ENCODE measurements at places on chromosomes 16 and 17.

DNA sequence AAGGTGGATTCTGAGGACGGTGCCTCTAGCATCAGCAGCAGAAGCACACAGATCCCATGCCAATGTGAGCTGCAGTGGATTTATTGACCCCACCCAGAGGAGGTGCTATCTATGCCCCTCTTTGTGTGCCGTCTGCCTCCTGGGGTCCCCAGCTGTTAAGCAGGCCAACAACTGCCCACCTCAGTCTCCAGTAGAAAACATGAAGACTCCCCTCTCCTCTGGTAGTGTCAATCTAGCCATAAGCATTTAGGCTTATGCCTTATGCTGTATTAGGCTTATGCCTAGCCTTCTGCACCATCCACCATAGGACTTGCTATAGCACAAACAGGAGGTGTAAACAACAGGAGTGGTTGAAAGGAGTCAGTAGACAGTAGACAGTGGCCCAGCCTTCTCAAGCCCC, 417.9 kb upstream of the C16orf82 start:
- DNase-seq, result no peak

DNA sequence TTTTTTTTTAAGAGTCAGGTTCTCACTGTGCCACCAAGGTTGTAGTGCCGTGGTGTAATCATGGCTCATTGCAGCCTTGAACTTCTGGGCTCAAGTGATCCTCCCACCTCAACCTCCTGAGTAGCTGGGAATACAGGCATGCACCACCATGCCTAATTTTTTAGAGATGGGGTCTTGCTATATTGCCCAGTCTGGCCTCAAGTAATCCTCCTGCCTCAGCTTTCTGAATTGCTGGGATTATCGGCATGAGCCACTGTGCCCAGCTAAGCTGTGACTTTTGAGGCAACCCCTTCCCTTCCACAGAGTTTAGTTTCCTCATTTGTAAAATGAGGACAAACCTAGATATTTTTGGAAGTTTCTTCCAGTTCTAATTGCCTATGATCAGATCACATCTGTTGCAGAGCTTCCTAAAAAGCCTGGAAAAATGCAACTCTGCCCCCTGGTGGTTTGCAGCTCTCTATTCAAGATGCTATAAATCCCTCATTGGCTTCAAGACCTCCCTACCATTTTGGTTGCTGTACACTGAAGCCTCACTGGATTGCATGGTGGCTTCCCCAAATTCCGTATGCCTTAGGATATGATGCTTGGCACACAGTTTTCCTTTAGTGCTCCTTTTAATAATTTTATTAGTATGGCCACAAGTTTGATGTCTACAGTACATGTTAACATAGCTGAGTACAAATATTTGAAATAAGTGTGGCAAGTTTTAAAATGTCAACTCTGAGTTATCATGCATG, 19.3 kb downstream of the GDE1 start:
- DNase-seq, result peak; percentile 70

- no peak for DNase-seq
These were observed 29.8 kb downstream of the ARHGAP27 start for GRCh38 chr17:45402916-45403315.

- no peak for DNase-seq
These were observed 277.5 kb upstream of the DYNLRB2 start for GRCh38 chr16:80263181-80263823.

- DNase-seq, result no peak
These were observed 4.2 kb downstream of the ADCY9 start for GRCh38 chr16:4111748-4112696.

DNA sequence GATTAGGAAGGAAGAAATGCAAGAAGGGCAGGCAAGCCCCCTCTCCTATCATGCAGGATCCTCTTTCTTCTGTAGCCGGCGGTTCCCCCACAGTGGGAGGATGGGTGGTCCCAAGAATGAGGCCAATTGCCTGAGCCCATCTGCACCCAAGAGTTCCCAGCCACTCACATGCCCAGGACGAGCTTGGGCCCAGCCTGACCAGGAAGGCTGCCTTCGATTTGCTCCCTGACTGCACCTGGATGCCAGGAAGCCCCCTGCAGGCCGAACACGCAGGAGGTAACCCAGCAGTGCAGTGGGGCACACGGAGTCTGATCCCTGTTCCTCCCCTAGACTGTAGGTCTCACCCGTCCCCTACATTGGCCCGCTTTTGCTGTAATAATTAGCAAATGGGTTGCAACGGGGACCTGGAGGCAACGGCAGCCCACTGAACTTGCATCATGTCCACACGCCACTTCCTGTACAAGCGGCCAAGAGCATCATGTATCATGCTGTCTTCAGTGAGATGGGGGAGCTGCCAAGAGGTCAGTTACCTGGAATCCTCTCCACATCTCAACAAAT, 67.5 kb downstream of the AMFR start:
- DNase-seq, result peak; percentile 68

DNA sequence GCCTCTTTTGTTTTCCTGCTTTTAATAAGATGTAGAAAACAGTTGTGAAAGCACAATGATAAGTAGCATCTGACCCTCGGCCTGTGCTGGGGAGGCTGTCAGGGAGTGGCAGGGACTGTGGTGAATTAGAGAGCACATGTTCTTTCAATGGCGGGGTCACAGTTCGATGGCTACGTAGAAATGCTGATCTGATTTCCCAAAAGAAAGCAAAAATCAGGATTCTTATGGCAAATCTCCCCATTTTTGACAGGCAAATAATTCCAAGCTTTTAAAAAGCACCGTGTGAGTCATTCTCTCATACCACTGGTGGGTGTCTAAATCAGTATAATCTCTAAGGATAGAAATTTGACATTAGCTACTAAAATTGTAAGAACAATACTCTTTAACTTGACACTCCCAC, 4.2 kb upstream of the MAPK7 start:
- no peak for DNase-seq

DNA sequence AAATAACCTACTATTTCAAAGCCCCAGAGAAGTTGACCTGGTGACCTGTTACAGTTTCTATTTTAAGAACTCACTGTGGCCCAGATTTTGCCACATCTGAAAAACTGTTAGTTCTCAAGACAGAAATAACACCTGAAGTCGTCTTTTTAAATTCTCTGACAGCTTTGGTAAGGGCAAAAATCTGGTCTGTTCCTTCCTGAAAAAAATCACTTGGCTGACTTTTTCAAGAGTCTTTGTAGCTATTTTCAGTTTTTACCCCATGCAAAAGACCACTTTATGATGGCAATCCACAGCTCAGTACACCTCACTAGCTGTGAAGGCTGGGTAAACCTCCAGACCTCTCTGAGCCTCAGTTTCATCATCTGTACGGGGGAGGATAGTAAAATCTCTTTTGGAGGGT, 60.7 kb upstream of the SREBF1 start:
- no peak for DNase-seq

GRCh38 chr17:32015245-32016013, 8.2 kb downstream of the LRRC37B start:
- DNase-seq, result no peak

DNA sequence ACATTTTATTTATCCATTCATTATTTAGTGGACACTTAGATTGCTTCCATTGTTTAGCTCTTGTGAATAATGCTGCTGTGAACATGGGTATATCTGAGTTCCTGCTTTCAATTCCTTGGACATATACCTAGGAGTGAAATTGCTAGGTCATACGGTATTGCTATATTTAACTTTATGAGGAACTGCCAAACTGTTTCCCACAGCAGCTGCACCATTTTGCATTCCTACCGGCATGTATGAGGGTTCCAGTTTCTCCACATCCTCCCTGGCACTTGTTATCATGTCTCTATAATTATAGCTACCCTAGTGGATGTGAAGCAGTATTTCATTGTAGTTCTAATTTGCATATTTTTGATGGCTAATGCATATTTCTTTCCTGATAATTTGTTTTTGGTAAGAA, 23.7 kb upstream of the DRG2 start:
- no peak for DNase-seq

DNA sequence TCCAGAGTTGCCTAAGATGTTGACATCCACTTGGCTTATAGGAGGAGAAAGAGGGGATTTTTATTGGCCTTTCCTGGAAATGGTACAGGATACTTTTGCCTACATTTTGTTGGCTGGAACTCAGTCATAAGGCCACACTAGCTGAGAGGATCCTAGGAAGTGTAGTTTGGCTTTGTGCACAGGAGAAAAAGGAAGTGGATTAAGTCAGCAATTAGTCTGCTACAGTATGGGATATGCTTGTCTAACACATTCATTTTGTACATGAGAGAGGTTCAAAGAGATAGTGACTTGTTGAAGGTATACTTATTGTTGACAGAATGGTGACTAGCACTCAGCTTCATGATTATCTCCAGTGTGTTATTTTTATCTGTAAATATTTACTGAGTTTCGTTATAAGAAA, 10.3 kb downstream of the UTP18 start:
- no peak for DNase-seq

- no peak for DNase-seq
These were observed 1.6 kb downstream of the XYLT1 start for GRCh38 chr16:17469011-17469740.

DNA sequence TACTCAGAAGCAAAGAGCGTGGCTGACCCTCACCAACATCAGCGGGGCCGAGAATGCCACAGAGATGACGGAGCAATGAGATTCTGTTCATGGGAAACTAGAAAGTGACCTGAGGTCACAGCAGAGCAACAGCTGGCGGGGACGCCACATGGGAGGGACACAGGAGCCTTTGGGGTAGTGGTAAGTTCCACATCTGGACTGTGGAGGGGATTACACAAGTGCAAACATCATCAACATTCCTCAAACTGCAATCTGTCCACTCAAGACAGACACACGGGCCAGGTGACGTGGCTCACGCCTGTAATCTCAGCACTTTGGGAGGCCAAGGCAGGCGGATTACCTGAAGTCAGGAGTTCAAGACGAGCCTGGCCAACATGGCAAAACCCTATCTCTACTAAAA, 11.2 kb downstream of the HAGH start:
- no peak for DNase-seq

DNA sequence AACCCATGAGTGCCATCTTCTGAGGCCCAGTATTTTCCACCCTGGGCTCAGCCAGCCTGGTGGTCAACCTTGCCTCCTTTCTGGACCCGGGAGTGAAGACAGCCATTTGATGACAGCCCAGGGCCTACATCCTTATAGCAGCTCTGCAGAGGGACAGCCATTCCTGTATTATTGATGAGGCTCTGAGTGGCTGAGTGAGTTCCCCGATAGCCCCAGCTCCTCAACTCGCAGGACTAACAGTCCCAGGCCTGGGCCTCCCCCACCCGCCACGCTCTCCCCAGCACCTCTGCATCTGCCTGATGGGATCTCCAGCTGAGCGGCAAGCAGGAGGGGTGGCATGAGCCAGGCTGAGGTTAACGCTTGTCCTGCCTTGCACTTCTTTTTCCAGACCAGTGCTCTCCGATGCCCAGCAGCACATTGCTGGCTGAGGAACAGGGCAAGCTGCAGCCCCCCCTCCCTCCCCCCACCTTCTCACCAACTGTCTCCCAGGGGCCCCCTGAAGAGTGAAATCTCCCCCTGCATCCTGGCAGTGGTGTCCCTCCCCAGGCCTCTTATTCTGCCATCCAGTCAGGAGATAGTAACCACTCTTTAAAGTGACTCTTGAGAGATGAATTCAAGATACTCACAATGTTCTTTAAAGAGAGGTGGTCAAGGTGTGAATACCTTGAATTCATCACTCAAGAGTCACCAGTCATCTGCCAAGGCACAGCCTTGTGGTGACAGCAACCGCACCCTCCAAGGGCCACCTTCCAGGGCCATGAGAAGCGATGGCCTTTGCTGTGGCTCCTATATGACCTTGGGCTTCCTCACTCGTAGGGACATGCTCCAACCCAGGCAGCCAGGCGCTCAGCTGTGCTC, 23.5 kb downstream of the CACNG5 start:
- DNase-seq, result no peak

DNA sequence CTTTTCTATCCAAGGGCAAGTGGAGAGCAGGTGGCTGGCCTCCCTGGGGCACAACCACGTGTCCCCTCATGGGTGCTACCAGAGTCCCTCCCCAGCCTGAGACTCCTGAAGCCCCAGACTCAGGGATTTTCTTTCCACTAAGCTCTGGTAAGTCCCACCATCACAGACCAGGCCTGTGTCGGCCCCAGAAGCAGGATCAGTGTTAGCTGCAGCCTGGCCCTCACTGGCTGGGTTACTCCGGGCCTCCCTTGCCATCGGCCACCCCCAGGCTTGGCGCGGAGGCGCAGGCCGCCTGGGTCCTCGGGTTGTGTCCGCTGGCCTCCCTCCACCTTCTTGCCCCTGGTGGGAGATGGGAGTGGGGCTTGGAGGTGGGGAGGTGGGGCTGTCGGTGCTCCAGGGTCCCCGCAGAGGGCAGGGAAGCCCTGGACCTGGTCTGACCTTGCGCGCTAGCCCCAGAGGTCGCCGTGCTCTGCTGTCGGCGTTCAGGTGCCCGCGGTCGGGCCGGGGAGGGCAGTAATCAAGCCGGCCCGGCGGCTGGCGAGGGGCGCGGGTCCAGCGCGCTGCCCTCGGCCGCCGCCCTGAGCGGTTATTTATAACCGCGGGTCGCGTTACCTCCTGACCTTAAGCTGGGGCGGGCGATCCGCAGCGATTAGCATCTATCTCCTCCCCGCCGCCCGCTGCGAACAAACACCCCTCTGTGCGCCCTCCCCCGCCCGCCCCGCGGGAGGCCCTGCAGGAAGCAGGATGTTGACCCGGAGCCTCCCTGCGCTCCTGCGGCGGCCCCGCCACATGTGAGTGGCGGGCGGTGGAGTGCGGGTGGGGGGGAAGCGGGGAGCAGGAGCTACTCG, 78.1 kb upstream of the TOB1 start:
- peak; percentile 80 for DNase-seq

DNA sequence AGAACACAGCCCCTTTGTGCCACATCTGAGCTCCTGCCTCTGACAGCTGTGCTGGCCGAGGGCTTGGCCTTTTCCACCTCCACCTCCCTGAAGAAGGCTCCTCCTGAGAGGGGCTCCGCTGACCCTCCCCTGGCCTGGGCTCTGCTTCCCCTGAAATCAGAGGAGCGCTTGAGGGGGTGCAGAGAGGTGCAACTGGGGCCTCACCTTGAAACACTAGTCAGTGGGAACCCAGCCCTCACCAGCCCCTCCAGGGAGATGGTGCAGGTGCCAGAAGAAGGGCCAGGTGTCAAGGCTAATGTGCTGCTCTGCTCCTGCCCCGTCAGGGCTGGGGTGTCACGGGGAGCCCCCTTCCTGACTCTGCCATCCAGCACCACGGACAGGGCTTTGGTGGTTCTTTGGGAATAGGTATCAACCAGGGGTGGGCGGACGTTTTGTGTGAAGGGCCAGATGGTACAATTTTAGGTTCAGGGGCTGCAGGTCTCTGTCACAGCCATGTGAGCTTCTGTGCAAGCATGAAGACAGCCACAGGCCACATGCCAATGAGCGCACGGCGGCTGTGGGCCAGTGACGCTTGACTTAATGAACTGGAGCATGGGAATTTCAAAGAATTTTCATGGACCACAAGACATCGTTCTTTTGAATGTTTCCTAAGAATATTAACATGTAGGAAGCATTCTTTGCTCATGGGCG, 2.1 kb upstream of the ZG16B start:
- DNase-seq, result peak; percentile 71

GRCh38 chr16:89080196-89080853, 13.3 kb upstream of the ACSF3 start:
- DNase-seq, result no peak

Measured in iPS-NIHi11 (cell line).